ENCODE measurements at places on chromosomes 12 and 14.

DNA sequence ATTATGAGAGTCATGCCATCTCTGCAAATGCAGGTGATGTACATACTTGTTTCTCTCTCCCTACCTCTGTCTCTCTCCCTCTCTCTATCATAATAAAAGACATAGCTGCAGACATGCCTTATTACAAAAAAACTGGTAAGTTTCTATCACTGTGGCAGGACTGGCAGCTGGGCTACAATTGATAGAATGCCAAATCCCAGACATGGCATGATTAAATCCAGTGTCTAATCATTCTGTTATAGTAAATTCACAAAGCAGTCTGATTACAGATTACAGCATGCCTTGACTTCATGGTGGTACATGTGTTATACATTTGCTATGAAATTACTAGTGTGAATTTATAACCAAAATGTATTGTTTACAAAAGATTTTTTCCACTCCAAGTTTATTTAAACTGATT, 854.7 kb downstream of the TMTC2 start:
- DNase-seq = no peak

DNA sequence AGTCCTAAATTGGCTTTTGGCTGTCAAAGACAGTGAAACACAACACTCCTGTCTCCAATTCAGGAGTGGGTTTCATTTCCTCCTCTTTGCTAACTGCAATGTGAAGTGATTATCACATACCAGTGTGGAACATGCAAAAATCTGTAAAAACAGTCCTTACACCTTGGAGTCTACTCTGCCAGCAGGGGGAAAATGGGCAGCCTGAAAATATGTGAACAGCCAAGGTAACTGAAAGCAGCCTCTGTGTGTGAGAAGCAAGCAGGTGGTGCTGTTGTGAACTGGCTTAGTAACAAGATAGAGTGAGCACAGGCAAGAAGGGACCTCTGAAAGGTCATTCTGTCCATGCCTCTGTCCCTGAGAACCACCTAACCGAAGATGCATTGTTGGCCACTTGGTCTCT, 6.0 kb downstream of the PRMT8 start:
- DNase-seq = no peak

- no peak for DNase-seq
Measured at GRCh38 chr14:67228325-67228984, 12.8 kb upstream of the PALS1 start.

DNA sequence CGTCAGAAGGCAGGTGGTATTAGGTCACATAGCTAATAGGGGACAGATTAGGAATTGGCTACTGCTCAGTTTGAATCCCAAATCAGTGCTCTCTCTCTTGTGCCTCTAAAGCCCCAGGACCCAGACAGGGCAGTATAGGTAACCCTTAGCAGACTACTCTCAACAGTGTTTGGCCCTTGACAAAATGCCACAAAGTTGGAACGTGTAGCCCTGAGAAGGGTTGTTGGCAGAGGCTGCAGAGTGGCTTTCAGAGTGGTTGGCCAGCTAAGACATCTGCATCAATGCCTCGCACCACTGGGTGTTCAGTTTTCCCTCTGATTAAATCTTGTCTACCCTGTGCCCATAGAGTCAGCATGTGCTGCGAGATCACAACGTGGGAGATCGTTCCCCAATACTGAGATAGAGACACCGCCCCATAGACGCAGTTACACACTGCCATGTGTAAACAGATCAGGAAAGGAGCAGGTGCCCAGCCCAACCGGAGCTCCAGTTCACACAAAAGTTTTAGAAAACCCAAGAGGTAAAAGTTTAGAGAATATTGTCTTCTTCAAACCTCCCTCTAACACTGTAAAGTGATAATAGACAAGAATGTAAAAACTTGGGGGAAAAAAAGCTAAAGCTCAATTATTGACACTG, 48.3 kb downstream of the EML1 start:
- no peak for DNase-seq

- DNase-seq = peak; percentile 58
Measured at GRCh38 chr12:124804011-124804621, 59.5 kb downstream of the SCARB1 start.

GRCh38 chr12:123897221-123897620, 75.4 kb downstream of the CCDC92 start:
- DNase-seq = no peak

DNA sequence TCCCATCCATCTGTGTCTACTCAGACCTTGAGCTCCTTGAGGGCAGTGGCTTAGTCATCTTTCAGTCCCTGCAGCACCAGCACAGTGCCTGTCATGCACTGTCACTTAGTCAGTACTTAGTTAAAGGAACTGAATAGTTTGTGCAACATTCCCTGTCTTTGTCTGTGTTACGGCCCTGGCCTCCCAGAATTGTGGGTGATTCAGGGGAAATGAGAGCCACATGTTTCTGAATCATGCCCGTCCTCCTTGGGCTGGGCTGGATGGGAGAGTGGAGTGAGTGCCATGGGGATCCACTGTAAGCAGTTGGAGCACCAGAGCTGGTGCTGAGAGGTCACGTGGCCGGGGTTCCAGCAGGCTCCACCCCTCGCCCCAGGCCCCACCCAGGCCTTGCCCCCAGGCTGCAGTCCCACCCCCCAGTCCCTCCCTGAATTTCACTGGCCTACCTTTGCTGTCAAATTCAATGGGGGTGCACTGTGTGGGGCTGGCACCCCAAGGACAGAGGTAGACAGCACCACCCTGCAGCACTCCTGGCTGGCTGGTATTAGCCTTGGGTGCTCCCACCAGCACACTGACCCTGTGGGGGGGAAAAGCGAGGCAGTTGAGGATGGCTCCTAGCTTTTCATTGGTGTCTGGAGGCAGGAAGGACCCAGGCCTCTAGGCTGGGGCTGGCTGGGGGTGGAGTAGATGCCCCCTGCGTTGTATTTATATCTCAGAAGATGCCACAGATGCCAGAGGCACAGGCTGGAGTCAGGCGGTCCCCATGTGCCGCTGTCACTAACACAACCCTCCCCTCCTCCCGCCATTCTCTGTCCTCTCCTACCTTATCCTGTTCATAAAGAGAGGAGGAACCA, 7.5 kb downstream of the ITGA5 start:
- DNase-seq = no peak

DNA sequence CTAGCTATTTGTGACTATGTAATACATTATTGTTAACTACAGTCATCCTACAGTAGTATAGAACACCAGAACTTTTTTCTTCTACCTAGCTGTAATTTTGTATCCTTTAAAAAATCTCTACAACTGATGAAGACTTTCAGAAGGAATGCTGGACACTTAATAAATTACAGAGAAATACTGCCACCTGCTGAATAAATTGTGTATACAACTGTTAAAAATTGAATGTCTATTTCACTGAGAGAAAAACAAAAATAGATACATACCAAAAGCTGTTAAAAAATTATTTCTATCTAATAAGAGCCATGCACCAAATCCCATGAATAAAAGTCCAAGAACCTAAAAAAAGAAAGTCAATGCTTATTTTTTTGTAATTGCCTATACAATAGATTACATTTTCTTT, 6.6 kb downstream of the TSPAN19 start:
- DNase-seq = peak; percentile 47

GRCh38 chr12:117825827-117826226, 143.0 kb downstream of the KSR2 start:
- DNase-seq = no peak
